NCI-H1417 treated with DMSO at 0.1 percent for 48 hours (cell line): ENCODE measurements at places on chromosomes 11 and 22.

DNA sequence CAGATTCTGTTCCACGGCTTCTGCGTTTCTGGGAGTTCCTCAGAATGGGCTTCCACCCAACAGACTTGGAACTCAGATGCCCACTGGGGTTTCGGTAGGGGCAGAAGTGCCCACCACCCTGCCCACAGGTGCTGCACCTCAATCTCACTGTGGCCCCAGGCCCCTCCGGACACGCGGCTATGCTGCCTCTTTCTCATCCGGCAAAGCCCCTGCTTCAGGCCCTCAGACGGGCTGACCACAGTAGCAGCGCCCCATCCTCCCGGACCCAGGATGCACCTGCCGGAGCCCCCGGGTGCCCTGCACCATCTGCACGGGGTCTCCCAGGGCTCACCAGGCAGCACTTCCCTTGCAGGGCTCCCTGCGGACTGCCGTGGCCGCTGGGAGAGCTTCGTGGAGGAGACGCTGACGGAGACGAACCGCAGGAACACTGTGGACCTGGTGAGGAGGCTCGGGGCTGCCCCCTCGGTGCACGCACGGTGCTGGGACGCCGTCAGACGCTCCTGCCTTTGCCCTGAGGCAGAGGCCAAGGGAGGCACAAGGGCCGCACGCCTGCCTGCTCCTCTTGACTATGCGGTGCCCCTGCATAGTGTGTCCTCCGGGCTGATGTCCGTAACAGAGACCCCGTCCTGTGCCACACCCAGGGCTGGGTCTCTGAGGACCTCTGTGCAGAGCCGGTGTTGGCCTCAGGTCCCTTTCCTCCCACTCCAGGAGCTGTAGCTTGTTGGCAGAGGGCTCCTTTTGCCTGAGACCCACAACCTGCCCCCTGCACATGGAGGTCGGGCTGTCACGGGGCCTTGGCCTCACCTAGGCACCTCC is 38.6 kb downstream of the SBF1 start:
- no peak for DNase-seq

GRCh38 chr11:112128483-112129121 is 35.3 kb downstream of the IL18 start:
- no peak for DNase-seq

GRCh38 chr11:116822575-116822974 is 529 bp downstream of the APOA4 start:
- no peak for DNase-seq

GRCh38 chr22:31082606-31083376 is 1.7 kb downstream of the SMTN start:
- DNase-seq: no peak

GRCh38 chr11:12625438-12626071 is 48.7 kb upstream of the TEAD1 start:
- DNase-seq: no peak

- no peak for DNase-seq
These were observed 125.6 kb upstream of the CSNK2A3 start for GRCh38 chr11:11478687-11479086.

GRCh38 chr11:106331176-106331575 is 253.7 kb downstream of the AASDHPPT start:
- DNase-seq: no peak

- DNase-seq: no peak
These were observed 568.7 kb downstream of the ETS1 start for GRCh38 chr11:128018692-128019091.

GRCh38 chr22:24983151-24983550 is 30.6 kb downstream of the KIAA1671 start:
- no peak for DNase-seq
